Right renal cortex interstitium (tissue), 3 donors: ENCODE measurements at places on chromosomes 6 and 20. TPM values are rescaled to one million over a fixed set of nuclear protein-coding genes. Genes with fewer than 3 reads are reported as not detected.
A peak's percentile ranks its signal among the peaks of the same experiment; 100 is the strongest.

SAMD3 gene
- polyA plus RNA-seq: 0.97 TPM

CRYBG1 gene
- 30.2 TPM for polyA plus RNA-seq

GPR63 gene
- polyA plus RNA-seq: 2.8 TPM

CPXM1 gene
- polyA plus RNA-seq: 256 TPM

COL19A1 gene
- 3.3 TPM for polyA plus RNA-seq

DCDC2 gene
- 128 TPM for polyA plus RNA-seq

RAET1G gene
- 1.9 TPM for polyA plus RNA-seq

RIPOR2 gene
- polyA plus RNA-seq: 10.6 TPM

PRICKLE4 gene
- 5.4 TPM for polyA plus RNA-seq

TRIM15 gene
- 0.19 TPM for polyA plus RNA-seq

HSPA1L gene
- 4.1 TPM for polyA plus RNA-seq

TRIM10 gene
- polyA plus RNA-seq: 0.47 TPM

ESR1 gene
- 0.79 TPM for polyA plus RNA-seq

OPN5 gene
- 0.48 TPM for polyA plus RNA-seq

C6orf15 gene
- polyA plus RNA-seq: not detected

DNA sequence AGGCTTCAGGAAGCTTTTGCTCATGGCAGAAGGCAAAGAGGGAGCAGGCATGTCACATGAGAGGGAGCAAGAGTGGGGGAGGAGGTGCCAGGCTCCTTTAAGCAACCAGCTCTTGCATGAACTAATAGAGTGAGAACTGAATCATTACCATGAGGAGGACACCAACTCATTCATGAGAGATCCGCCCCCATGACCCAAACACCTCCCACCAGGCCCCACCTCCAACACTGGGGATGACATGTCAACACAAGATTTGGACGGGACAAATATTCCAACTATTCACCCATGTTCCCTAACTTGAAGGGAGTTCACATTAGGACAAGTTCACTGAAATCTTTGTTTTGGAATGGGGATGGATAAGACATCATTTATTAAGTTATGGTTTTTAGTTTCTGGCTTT lies 155.2 kb upstream of the ESR1 start:
- DNase-seq: no peak

DNA sequence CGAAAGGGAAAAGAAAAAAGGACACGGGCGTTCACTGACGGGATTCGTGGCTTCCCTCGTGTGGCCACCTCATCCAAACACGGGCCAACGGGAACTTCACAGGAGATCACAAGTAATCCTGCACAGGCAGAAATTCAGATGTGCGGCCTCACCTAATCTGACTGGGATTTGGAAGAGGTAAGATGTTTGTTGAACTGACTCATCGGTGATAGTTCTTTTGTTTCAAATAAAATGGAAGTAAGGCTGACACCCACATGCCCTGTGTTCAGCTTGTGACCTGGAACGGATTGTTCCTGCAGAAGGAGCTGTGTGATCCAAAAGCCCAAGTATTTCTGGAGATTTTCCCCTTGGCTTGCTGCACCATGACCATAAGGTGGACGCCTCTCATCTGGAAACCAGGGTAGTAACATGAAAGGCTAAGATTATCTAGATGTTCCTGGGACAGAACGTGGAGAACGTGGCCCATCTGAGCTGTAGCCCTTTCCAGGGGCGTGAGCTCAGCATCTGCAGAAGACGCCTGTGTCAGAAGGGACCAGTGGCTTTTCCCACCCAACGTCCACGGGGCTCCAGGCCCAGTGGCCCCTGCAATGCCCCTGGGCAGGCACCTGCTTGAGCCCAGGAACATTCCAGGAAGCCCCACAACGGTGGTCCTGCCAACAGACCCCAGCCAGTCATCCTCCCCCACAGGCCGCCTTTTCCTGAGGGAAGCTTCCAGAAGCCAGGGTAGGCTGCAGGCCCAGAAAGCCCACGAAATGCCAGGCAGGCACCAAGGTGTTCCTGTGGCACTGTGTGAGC lies 39.7 kb downstream of the DLL1 start:
- DNase-seq: no peak

DNA sequence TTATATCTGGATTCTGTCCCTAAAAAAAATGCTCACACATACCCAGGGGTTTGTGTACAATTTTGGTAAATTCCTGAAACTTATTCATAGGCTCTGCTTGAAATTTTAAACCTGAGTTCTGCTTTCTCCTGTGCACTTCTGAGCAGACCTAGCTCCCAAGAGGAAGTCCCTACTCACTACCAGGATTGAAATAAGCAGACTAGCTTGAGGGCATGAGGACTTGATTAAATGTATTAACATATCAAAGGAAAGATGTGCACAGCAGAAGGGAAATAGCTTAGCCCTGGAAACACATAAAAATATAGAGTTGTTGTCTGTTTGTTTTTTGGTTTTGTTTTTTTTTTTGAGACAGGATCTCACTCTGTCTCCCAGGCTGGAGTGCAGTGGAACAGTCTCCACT lies 151.8 kb upstream of the PLCB4 start:
- no peak for DNase-seq

DNA sequence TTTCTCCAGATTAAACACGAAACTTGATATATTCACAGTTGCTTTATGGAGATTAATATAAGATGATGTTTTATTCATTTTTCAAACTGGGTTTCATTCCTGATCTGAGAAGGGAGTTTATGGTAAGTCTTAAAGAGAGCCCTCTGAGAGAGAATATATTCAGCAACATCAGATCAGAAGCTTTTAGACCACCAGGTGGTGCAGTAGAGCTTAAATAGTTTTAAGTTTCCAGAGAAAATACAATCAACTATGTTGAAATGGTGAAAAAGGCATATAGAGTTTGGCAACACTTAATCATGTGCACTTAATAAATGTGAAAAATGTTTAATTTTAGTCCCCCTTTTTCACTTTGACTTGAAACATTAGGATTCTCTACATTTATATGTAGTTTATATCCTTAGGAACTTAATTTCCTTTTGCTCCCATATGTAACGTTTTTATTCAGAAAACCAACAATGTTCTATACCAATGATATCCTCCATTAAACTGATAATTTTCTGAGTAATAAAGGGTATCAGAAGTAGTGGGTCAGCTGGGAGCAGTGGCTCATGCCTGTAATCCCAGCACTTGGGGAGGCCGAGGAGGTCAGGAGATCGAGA lies 86.4 kb upstream of the CLDN20 start:
- no peak for DNase-seq

DNA sequence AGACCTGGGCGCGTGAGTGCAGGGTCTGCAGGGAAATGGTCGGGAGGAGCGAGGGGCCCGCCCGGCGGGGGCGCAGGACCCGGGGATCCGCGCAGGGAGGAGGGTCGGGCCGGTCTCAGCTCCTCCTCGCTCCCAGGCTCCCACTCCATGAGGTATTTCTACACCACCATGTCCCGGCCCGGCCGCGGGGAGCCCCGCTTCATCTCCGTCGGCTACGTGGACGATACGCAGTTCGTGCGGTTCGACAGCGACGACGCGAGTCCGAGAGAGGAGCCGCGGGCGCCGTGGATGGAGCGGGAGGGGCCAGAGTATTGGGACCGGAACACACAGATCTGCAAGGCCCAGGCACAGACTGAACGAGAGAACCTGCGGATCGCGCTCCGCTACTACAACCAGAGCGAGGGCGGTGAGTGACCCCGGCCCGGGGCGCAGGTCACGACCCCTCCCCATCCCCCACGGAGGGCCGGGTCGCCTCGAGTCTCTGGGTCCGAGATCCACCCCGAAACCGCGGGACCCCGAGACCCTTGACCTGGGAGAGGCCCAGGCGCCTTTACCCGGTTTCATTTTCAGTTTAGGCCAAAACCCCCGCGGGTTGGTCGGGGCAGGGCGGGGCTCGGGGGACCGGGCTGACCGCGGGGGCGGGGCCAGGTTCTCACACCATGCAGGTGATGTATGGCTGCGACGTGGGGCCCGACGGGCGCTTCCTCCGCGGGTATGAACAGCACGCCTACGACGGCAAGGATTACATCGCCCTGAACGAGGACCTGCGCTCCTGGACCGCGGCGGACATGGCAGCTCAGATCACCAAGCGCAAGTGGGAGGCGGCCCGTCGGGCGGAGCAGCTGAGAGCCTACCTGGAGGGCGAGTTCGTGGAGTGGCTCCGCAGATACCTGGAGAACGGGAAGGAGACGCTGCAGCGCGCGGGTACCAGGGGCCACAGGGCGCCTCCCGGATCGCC lies 54.2 kb upstream of the HLA-A start:
- DNase-seq: no peak

DNA sequence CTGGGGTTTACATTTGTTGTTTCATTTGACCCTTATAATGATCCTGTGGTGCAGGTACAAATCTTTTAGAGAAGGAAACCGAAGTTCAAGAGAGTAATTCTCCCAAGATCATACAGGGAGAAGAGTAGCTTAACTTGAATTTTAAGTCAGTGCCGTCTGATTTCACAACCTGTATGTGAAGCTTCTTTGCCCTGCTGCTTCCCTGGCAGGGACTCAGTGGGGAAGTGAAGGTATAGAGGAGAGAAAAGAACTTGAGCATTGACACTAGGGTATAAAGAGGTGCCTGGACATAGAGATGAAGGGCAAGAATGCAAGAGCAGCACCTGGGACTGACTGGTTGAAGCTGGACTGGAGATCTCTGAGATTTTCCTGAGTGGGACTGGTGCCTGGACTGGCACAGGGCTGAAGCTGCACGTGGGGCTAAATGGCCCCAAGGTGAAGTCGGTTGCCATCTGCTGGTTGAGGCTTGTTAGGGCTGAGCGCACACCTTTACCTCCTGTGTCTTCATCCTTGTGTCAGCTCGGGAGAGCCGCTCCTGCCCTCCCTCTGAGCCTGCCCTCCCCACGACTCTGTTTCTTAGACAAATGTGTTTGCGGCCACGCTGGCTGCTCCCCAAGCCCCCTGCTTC lies 41.8 kb downstream of the FARS2 start:
- DNase-seq: no peak

DNA sequence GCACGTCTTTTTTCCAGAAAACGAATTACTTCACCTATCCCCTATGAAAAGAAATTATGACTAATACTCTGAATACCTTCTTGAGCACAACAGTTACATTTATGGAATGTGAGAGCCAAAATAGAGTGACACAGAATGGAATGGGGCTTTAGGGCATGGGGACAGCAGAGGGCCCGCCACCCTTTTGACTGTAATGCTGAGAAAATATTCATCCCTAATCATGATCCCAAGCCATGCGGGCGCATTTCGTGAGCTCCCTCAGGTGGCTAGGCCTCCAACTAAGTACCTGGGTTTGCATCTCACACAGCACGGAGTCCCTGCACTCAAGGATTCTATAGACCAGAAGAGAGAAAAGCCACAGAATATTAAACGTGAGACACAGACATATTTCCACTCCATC lies 212.6 kb downstream of the SOD2 start:
- DNase-seq: no peak

GRCh38 chr6:77074037-77074713 lies 389.1 kb downstream of the HTR1B start:
- no peak for DNase-seq

DNA sequence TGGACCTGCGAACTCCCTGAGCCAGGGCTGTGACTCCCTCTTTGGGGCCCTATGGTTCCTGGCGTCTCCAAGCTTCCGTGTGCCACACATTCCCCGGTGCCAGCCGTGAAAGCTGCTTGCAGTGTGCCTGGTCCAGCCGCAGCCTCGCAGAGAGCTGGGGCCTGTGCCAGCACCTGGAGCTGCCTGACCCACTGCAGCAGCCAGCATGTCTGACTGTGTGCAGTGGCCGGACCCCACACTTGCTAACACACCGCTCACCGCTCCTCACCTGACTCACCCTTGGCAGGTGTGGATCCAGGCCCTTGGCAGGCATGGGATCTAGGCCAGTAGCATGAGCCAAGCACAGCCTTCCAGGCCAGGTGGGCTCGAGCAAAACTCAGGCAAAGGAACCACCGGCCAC lies 227.5 kb downstream of the OTOR start:
- no peak for DNase-seq

GRCh38 chr6:50602292-50602691 lies 111.0 kb upstream of the TFAP2D start:
- DNase-seq: peak; percentile 23

- DNase-seq: no peak
These were observed 167.9 kb downstream of the TFAP2C start for GRCh38 chr20:56797023-56797422.

DNA sequence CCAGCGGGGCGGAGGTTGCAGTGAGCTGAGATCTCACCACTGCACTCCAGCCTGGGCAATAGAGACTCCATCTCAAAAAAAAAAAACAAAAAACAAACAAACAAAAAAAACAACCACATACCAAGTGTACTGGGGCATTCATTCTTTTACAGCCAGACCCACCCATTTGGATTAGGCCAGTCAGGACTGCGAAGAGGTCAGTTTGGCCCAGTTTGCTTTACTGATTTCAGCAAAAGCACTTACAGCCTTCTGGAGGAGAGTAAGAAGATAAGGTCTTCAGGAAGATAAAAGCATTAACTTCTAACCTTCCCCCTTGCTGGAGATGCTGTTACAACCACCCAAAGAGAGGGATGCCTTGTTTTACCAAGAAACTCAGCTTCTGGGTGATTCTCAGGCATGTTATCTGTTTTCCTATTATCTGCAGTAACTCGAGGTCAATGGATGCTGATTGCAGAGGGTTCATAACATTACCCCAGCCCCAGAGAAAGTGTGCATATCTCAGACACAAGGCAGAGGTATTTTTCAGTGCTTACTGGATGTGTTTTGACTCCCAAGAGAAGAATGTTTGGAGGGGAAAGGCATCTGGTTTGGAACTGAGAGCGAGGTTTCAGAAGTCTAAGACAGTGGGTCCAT lies 118.9 kb downstream of the RIN2 start:
- DNase-seq: no peak

GRCh38 chr6:56521454-56521853 lies 121.2 kb downstream of the DST start:
- DNase-seq: no peak

GRCh38 chr6:42783177-42783875 lies 1.5 kb downstream of the BICRAL start:
- DNase-seq: peak; percentile 62

- DNase-seq: no peak
These were observed 72.7 kb downstream of the IGF2R start for GRCh38 chr6:160041608-160042007.

GRCh38 chr20:33531047-33531877 lies 41.4 kb downstream of the CBFA2T2 start:
- DNase-seq: peak; percentile 79

- no peak for DNase-seq
These were observed 114.3 kb upstream of the GGTLC1 start for GRCh38 chr20:24102749-24103333.

DNA sequence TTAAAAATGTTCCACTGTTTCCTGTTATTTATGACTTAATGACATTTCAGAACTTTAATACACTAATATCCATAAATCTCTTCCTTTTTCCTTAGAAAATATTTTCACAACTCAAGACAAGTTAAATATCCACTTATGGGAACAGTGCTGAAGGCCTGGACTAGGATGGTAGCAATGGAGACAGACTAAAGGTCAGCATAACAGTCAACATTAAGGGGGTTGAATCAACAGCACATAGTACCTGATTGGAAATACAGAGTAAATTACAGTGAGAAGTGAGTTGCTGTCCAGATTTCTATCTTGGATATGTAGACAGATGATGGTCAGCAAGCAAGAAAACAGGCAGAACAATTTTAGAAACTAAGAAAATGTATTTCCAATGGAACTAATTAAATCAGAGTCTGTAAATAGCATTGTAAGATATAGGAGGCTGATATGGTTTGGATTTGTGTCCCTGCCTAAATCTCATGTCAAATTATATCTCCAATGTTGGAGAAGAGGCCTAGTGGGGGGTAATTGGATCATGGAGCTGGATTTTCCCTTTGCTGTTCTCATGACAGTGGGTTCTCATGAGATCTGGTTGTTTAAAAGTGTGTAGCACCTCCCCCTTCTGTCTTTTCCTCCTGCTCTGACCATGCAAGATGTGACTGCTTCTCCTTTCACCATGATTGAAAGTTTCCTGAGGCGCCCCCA lies 682.7 kb downstream of the MAFB start:
- DNase-seq: no peak
